Activated naive CD8-positive, alpha-beta T cell treated with anti-CD3 and anti-CD28 coated beads for 36 hours (primary cell): ENCODE measurements at places on chromosomes 2 and 18. TPM values are rescaled to one million over a fixed set of nuclear protein-coding genes. Genes with fewer than 3 reads are reported as not detected.

MGAT5 gene
- total RNA-seq, result 34.0 TPM

POTEJ gene
- not detected for total RNA-seq

DHX57 gene
- 22.1 TPM for total RNA-seq

DAW1 gene
- not detected for total RNA-seq

CELF4 gene
- total RNA-seq, result not detected

- peaks cover 53% of the 10 kb centered on the region for H3K36me3 ChIP-seq
- no peak for DNase-seq
These were observed 132.0 kb upstream of the CCDC195 start for GRCh38 chr2:224847961-224848850.

DNA sequence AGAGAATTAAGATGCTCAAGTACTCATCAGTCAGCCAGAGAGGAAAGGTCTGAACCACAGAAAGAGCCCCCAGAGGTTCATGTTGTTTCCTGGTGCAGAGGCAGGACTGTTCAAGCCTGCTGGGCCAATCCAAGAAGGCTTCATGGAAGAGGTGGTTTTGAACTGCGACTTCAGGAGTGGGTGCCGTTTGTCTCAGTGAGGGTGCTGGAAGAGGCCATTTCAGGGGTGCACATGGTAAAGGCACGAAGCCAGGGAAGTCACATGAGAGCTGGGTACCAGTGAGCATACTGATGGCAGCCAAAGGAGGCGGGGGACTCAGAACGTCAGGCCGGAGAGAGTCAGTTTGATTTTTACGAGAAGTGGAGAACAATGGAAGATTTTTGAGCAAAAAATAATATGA is 55.5 kb downstream of the EMILIN2 start:
- no peaks in the 10 kb centered on the region for H3K27me3 ChIP-seq
- H3K4me3 ChIP-seq, result no peak overlapping the region
- H3K4me1 ChIP-seq, result peaks cover 11% of the 10 kb centered on the region
- H3K36me3 ChIP-seq, result peaks cover 4% of the 10 kb centered on the region
- no peak overlapping the region for H3K27ac ChIP-seq

DNA sequence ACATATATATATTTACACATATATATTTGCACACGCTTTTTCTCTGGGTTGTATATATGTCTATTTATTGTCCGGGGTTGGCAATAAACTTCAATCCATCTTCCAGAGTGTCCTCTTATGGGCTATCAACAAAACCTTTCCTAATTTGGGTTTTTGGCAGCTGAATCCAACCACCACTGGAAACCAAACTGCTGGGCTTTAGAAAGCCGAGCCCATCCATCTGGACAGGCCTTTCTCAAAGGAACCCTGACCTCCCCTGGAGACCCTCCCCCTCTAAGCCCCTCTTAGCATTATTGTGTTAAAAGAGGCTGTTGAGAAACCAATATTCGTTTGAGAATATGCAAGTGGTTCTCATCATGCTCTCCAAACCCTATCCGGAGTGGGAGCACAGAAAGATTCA is 153.6 kb downstream of the NRP2 start:
- no peaks in the 10 kb centered on the region for H3K36me3 ChIP-seq
- no peak overlapping the region for H3K27ac ChIP-seq
- DNase-seq, result no peak
- no peaks in the 10 kb centered on the region for H3K4me1 ChIP-seq
- H3K27me3 ChIP-seq, result peaks cover 7% of the 10 kb centered on the region
- H3K4me3 ChIP-seq, result no peak overlapping the region

- H3K27ac ChIP-seq, result no peak overlapping the region
- no peaks in the 10 kb centered on the region for H3K36me3 ChIP-seq
- no peaks in the 10 kb centered on the region for H3K4me1 ChIP-seq
- no peak for DNase-seq
These were observed 459.9 kb downstream of the PIK3C3 start for GRCh38 chr18:42414756-42415454.

GRCh38 chr2:175690113-175690837 is 311.8 kb downstream of the LNPK start:
- no peaks in the 10 kb centered on the region for H3K4me1 ChIP-seq
- peaks cover 23% of the 10 kb centered on the region for H3K27me3 ChIP-seq
- DNase-seq, result peak; percentile 7
- no peak overlapping the region for H3K4me3 ChIP-seq
- no peak overlapping the region for H3K27ac ChIP-seq

DNA sequence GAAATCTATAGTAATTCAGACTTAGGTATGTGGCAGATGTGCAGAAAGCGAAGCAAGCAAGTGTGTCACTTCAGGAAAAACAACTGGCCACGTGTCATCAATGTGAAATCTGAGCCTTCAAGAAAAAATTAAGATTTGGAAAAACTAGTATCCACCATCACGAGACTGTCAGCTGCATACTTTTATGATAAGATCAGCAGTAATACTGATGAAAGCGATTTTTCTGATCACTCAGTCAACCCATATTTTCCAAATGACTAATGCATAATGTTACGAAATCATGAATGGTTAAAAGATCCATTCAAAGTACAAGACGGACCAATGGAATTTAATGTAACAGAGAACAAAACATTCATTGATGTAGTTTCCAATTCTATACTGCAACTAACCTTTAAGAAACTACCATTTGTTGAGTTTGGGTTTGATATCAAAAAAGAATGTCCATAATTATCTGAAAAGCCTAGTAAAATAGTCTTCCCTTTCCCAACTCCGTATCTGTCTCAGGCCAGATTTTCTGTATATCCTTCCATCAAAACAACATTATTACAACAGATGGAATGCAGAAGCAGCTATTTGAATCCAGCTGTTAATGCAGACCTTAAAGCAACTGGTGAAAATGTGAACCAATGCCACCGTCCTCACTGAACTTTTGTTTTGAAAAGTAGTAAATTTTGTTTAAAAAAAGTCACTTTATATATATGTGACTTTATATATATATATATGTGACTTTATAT is 17.0 kb upstream of the BCL2 start:
- H3K27ac ChIP-seq, result no peak overlapping the region
- peaks cover 7% of the 10 kb centered on the region for H3K4me1 ChIP-seq
- H3K4me3 ChIP-seq, result no peak overlapping the region
- no peaks in the 10 kb centered on the region for H3K27me3 ChIP-seq

DNA sequence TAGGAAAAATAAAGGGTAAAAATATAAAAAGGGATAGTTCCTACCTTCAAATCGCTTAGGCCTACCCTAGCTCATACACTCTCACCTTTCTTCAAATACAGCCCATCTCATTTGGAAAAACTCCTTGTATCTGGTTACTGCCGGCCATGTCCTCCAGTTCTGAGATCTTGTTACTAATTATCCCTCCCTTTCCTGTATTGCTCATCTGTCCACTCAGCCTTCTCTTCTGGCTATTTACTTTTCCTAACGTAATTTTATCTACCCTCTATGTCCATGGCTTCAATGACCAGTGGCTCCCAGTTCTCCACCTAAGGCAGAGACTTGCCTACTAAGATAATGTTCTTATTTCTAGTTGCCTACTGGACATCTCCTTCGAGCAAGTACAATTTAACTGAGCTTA is 342.9 kb upstream of the ACVR2A start:
- H3K27ac ChIP-seq, result no peak overlapping the region
- DNase-seq, result no peak
- no peak overlapping the region for H3K4me3 ChIP-seq
- no peaks in the 10 kb centered on the region for H3K36me3 ChIP-seq
- H3K4me1 ChIP-seq, result peaks cover 16% of the 10 kb centered on the region
- no peaks in the 10 kb centered on the region for H3K27me3 ChIP-seq

DNA sequence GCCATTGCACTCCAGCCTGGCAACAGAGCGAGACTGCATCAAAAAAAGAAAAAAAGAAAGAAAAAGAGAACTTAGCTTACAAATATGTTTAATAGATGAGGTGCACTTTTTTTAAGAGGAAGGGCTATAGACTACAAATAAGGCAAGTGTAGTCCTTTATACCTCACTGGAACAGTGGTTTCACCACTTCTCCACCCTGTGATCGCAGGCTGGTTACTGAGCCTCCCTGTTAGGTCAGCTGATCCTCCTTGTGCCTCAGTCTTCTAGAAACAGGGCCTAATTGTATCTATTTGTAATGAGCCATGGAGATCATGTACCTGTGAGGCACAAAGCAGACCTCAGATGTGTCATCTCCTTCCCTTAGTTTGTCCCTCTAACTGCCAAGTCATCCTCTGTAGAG is 4.5 kb downstream of the CXCR2 start:
- no peak overlapping the region for H3K4me3 ChIP-seq
- no peak overlapping the region for H3K27ac ChIP-seq
- peaks cover 2% of the 10 kb centered on the region for H3K4me1 ChIP-seq
- H3K27me3 ChIP-seq, result peaks cover 25% of the 10 kb centered on the region
- no peak for DNase-seq

DNA sequence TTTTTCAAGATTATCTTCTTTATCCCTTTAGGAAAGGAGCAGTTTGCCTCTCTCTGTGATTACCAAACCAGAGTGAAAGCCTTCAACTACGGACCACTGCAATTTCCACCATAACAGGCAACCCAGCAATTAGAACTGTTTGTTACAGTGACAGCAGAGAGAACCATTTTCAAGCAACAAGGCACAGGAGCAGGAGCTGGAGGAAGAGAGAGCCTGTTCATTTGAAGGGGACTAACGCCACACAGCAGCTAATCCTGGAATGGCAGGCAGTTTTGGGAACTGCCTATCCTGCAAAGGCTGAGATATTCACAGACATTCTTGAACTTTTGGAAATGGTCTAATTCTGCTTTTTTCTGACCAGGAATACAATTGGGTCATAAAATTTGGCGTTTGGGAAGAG is 1541.9 kb upstream of the PIK3C3 start:
- no peak overlapping the region for H3K4me3 ChIP-seq
- DNase-seq, result no peak
- no peaks in the 10 kb centered on the region for H3K27me3 ChIP-seq
- H3K27ac ChIP-seq, result no peak overlapping the region
- H3K4me1 ChIP-seq, result no peaks in the 10 kb centered on the region

DNA sequence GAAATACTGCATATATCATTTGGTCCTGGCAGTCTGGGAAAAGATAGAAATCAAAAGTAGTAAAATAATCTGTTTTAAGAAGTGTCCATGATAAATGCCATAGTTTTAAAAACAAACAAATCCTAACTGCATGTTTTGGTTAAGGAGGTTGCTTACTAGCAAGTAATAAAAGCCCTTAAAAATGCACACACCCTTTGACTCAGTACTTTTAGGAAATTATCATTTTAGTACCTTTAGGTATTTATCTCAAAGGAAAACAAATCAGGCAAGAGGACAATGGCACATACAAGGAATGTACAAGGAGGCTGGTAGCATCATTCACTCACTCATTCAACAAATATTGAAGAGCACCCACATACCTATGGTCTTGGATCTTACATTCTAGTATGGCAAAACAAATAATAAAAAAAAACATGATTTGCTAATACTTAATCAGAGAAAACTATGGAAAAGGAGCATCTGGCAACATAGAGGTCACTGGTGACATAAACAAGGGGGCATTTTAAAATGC is 67.6 kb downstream of the OLA1 start:
- peaks cover 34% of the 10 kb centered on the region for H3K36me3 ChIP-seq
- no peaks in the 10 kb centered on the region for H3K27me3 ChIP-seq
- H3K4me1 ChIP-seq, result peaks cover 11% of the 10 kb centered on the region

DNA sequence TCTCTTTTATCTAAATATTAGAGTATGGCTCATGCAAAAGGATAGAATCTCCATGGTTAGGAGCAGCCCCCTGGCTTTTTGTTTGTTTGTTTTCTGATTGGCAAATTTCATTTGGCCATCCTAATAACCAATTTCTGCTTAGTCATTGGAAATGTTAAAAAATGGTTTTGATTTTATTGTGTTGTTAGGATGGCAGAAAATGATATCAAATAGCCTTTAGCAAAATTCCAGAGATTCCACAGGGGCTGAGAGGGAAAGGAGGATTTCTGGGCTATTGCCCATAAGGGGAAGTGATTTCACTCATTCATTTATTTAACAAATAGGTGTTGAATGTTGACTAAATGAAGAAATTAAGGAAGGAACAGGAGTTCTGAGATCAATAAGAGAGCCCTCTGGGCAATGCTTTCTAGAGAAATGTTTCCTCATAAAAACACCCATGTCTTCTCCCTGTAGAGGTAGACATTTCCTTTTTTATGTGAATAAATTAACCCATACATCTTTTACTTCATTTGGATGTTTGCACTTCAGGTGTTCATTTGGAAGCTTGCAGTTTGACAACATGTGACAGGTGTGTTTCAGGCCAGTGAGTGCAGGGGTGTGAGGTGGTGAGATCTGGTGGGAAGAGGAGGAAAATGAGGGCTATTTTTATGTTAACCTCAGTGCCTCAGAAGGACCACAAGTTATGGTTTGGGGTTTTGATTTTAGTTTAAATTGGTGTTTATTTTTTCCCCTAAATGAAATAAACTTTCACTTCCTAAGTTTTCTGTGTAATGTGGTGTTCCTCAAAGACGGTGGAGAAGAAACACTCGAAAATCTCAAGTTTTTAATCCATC is 61.7 kb upstream of the EPC2 start:
- DNase-seq, result no peak
- no peak overlapping the region for H3K4me3 ChIP-seq
- H3K27me3 ChIP-seq, result peaks cover 5% of the 10 kb centered on the region
- H3K27ac ChIP-seq, result no peak overlapping the region
- H3K36me3 ChIP-seq, result no peaks in the 10 kb centered on the region
- peaks cover 7% of the 10 kb centered on the region for H3K4me1 ChIP-seq

GRCh38 chr2:179393481-179393880 is 128.8 kb upstream of the SESTD1 start:
- H3K27me3 ChIP-seq, result no peaks in the 10 kb centered on the region
- H3K4me1 ChIP-seq, result no peaks in the 10 kb centered on the region

GRCh38 chr2:235051436-235052260 is 99.8 kb downstream of the SH3BP4 start:
- H3K4me3 ChIP-seq, result no peak overlapping the region
- no peaks in the 10 kb centered on the region for H3K4me1 ChIP-seq
- no peak overlapping the region for H3K27ac ChIP-seq

- H3K27me3 ChIP-seq, result no peaks in the 10 kb centered on the region
- no peaks in the 10 kb centered on the region for H3K4me1 ChIP-seq
- no peaks in the 10 kb centered on the region for H3K36me3 ChIP-seq
- no peak overlapping the region for H3K27ac ChIP-seq
- H3K4me3 ChIP-seq, result no peak overlapping the region
These were observed 46.7 kb downstream of the PXDN start for GRCh38 chr2:1697601-1698000.

DNA sequence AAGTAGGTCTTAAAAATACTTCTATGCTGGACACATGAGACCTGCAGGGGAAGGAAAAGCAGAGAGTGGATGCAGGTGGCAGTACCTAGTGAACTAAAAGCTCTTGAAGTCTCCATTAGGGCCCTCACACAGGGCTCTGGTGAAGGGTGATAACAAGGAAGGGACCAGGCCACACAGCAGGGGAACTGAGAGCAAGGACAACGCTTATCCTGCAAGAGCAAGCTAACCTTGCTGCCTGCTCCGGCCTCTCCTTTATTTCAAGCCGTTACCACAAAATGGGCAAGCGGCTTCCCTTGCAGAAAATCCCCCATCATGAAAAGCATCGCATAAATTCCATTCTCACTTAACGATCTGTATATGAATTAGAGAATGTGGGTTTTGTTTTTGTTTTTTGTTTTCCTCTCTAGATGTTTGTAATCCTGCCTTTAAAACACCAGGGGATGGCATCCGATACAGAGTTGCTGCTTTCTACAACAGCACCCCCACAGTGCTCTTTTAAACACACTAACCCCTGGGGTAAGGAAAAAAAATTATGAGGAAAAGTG is 64.5 kb downstream of the CACNB4 start:
- H3K27me3 ChIP-seq, result peaks cover 3% of the 10 kb centered on the region
- no peak overlapping the region for H3K4me3 ChIP-seq
